ENCODE measurements at places on chromosomes 4 and X.

- no peak for DNase-seq
Measured at GRCh38 chr4:136829280-136829679, 703.0 kb downstream of the PCDH18 start.

- DNase-seq: no peak
Measured at GRCh38 chr4:25760518-25761157, 102.2 kb downstream of the SEL1L3 start.

DNA sequence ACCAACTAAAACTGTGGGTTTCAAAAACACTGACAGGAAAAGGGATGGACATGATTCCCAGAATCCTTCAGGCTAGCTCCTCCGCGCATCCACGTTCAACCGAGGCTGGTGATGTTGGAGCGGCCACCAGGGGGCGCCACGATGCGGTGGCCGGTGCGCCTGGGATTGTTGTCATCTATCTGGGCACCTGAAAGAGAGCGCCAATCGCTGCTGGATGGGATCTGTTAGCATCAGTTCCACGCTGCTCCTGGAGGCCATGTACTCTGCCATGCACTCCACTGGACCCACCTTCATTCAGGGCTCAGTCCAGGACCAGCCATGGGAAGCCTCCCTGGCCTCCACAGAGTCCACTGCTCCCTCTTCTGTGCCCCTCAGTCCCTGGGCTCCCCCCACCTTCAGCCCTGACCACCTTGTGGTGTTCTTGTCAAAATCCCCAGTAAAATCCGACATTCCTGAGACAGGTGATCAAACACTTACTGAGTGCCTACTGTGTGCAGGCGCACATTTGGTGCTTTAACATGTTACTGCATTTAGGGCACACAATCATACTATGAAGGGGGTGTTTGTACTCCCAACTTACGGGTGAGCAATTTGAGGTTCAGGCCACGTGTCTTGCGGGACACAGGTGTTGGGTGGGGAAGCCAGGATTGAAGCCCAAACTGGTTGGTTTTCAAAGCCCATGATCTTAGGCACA is 71.1 kb downstream of the CRMP1 start:
- no peak for DNase-seq

DNA sequence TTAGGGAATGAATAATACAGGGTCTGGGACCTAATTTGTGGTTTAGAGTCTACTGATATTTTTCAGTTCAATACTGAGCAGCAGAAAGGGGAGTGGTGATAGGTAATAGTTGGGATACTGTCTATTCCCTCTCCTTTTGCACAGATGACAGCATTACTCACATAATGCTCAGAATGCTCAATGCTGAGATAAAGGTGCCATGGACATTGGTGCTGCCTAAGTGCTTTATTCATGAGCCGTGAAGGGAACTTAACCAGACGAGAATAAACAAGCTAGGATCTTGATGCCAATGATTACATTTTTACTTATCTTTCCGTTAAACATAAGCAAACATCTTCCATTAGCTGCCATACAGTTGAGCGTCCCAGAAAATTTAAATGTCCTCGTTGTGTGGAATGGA is 75.6 kb downstream of the STK32B start:
- DNase-seq: no peak

DNA sequence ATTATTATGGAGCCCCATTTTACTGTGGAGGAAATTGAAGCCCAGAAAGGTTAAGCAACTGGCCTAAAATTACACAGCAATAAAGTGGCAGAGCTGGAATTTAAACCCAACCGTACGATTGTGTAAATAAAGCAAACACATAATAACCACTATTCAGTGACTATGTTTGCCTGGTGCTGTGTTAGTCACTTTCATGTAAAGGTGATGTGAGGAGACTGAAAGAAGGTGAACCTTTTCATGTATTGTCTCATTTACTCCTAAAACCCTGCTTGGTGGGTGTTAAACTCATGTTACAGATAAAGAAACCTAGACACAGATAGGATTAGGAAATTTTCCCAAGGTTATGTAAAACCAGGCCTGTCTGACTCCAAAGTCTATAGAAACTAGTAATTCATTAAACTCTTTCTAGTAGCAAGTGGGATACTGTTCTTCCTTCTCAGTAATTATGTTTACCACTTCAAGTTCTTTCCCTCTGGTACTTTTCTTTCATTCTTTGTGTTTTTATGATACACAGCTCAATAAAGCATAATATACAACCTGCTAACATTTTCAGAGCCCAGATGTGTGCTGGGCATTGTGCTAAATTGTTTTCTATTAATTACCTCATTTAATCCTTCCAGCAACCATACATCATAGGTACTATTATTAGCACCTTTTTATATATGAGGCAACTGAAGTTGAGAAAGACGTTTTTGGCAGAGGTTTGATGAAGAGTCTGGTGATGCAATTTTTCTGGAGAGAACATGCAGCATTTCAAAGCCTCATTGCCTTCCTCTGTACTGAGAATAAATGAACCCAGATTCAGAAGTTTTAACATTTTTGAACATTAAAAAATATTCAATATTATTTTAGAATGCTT is 202.7 kb downstream of the SPRY1 start:
- DNase-seq: no peak

DNA sequence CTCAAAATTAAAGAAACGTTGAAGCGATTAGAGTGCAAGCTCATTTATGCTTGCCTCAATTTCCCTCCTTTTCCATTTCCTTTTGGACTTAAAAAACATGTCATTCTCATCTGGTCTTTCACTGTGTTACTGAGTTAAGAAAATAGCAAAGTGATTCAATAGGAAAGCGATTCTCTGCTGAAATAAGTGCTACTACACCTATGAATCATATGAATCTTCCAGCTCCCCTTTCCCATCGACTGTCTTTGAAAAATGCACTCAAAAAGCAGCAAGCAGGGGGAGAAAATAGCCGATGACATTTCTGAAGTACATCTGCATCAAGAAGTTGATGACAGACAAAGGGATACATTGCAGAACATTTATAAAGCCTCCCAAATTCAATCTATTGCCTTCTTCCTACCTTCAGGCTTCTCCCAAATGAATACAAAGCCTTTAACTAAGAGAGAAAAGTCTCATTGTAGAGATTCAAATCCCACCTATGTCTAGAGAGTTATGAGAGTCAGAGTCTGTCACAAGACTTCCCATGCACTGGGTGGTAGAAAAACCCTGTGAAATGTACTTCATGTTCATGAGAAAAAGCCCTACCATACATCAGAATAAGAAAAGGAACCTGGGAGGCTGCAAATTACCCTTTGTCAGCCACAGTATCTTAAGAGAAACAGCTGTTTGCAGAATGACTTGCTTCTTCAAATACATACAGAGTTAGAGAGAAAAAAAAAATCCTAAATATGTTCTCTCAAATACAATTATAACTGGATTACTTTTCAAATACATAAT is 78.9 kb downstream of the MBNL3 start:
- no peak for DNase-seq
